RCC 7860 (cell line): ENCODE measurements at places on chromosomes 6 and 20.

GRCh38 chr20:17625246-17626051, 55.6 kb downstream of the DSTN start:
- DNase-seq, result no peak

- no peak for DNase-seq
Observed at GRCh38 chr20:62358171-62359042, 8.7 kb downstream of the LAMA5 start.

DNA sequence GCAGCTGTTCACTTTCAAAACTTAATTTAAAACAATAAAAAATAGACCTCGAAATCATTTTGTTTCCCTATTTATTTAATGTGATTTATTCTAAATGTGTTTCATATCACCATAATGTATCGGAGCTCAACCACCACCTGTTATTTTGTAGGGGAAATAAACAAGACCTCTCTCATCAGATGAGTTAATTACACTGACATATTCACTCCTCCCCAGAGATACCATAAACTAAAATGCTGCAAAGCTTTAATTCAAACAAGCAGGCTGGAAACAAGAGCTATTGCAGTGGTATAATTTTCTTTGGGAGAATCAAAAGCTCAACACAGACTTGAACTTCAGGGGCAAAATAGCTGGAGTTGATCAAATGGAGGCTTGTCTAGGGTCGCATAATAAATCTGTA, 303.5 kb upstream of the TSHZ2 start:
- no peak for DNase-seq

GRCh38 chr20:17226410-17227218, at the start of gene PCSK2:
TSS of gene PCSK2 (plus strand) at chr20:17227040. CDS start at chr20:17227306, 266 bp downstream.
- DNase-seq, result no peak

- DNase-seq, result peak; percentile 76
Observed at GRCh38 chr6:145483191-145483996, 251.9 kb downstream of the EPM2A start.

- no peak for DNase-seq
Observed at GRCh38 chr6:21085643-21086042, 507.9 kb upstream of the SOX4 start.

- no peak for DNase-seq
Observed at GRCh38 chr6:87763276-87763675, 61.2 kb upstream of the AKIRIN2 start.

GRCh38 chr6:148223424-148223842, 119.2 kb upstream of the SASH1 start:
- peak; percentile 49 for DNase-seq

DNA sequence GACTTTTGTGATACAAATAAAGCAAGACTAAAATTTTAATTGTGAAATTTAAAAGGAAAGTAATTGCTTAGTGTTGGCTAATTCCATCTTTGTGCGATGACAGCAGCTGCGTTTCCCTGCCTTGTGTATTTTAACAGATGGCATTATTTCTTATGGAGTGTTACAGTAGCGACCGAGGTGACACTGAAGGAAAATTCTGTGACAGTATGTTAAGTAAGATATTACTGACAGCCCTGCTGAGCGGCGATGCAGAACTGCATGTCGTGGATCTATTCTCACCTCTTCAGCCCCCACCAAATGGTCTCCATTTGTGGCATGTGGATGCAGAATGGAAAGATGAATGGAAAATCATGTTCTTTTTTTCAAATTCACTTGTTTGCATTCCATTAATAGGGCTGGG, 289.4 kb downstream of the RNF144B start:
- no peak for DNase-seq

GRCh38 chr6:148309301-148309700, 33.3 kb upstream of the SASH1 start:
- DNase-seq, result no peak

- peak; percentile 51 for DNase-seq
Observed at GRCh38 chr6:42742116-42742894, 3.6 kb downstream of the TBCC start.

GRCh38 chr6:168280899-168281245, 38.7 kb downstream of the DACT2 start:
- DNase-seq, result no peak

DNA sequence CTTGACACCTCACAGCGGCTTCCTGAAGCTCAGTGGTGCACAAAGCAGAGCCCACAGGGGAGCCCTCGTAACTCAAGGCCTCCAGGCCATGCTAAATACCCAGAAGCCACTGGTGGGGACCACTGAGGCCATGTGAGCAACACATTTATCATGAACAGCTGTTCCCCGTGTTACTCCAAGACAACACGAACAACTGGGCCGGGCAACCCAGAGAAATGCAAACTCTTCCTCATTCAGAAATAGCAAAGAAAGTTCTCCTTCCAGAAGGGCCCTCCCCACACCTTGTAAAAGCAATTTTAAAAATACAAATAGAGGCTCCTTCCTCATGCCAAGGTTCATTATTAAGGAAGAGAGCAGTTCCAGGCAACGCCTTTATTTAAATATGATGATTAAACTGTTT, 36.3 kb upstream of the SLCO4A1 start:
- DNase-seq, result no peak

DNA sequence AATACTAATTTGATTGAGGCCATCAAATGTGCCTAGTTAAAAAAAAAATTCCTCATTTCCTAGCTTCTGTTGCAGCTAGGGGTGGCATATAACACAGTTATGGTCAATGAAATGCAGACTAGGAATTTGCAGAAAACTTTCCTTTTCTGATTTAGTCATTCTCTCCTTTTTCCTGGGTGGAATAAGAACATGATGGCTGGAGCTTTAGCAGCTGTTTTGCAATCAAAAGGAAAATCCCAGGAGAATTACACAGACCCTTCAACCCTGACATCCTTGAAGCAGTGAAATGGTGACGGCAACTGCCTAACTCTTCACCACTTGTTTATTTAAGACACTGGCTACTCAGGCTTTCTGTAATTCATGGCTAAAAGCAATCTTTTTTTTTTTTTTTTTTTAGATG, 23.1 kb upstream of the RIMS4 start:
- DNase-seq, result no peak

DNA sequence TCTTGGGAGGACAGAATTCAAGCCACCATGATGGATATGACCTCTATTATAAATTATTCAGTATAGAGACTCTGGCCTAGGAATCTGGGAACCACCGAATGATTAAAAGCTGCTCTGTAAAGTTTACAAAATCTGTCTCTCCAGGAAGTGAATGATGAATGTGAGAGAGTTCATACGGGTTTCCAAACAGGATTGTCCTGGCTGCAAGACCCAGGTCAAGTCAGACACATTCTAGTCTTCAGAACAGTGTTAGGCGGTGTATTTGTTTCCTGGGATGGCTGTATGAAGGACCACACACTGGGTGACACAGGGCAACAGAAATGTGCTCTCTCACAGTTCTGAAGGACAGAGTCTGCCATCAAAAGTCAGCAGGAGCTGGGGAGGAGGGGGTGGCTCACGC, 222.4 kb downstream of the ZNF217 start:
- no peak for DNase-seq

DNA sequence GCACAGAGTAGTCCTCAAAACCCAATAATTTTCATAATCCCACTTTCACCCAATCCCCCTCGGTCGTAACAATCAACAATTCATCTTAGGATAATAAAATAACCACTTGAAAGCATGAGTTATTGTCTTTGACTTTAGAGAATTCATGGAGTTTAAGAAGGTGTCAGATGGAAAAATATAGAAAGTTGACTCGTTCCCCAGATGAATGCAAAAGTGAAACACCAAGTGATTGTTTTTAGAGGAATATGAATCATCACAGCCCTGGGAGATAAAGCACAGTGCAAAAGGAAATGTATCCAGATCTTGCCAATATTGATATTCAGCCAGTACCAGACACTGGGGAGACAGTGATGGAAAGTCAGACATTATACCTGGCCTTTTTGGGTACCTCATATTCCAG, 860.5 kb downstream of the DHX35 start:
- peak; percentile 31 for DNase-seq

DNA sequence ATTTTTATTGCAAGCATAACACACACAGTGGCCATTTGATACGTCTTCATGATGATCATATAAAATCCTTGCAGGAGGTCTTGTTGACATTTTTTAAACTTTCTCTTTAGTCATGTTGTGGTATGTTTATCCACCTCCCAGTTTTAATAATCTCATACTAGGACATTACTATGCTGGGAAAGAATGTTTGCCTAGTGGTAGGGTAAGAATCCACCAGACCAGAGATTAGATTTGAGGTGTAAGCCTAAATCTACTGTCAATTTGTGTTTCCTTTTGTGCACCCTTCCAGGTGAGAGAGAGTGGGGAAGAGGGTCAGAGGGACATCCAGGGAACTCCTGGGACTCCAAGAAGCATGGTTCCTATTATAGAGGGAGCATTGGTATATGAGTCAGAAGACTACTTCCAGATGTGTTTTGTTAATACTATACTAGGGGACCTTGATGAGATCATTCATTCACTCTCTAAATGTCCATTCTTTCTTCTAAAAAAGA, 298.3 kb upstream of the SASH1 start:
- no peak for DNase-seq

- no peak for DNase-seq
Observed at GRCh38 chr6:48315051-48315719, 204.2 kb upstream of the PTCHD4 start.

- no peak for DNase-seq
Observed at GRCh38 chr20:2820084-2820895, 4.1 kb downstream of the TMEM239 start.

- peak; percentile 20 for DNase-seq
Observed at GRCh38 chr20:31476643-31477215, 1.6 kb downstream of the REM1 start.

GRCh38 chr20:60104993-60105803, 147.0 kb downstream of the CDH26 start:
- peak; percentile 35 for DNase-seq

GRCh38 chr6:6003621-6004366, 2.9 kb downstream of the NRN1 start:
- DNase-seq, result no peak

DNA sequence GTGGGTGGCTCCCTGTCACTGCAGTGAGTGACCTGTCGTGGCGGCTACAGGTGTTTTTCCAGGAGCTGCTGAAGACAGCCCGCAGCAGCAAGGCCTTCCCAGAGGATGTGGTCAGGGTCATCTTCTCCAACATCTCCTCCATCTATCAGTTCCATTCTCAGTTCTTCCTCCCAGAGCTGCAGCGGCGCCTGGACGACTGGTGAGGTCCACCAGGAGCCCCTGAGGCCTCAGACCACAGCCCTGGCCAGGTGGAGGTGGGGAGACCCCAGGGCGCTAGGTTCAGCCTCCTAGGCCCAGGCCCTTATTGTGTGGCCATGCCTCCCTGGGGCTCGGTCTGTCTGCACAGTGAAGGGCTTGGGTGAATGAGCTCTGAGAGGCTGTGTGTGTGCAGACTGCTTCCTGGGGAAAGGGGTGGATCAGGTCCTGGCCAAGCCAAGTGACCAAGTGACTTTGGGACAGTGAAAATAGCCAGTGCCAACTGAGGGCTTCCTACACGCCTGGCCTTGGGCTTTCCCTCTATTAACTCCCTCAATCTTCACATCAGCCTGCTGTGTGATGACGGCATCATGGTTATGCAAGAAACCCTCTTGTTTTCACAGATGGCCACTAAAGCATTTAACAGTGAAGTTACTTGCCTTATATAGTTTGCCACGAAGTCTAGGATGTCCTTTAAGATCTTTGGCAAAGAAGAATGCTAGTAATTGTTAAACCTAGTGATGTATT, 6.4 kb downstream of the FGD2 start:
- DNase-seq, result no peak

DNA sequence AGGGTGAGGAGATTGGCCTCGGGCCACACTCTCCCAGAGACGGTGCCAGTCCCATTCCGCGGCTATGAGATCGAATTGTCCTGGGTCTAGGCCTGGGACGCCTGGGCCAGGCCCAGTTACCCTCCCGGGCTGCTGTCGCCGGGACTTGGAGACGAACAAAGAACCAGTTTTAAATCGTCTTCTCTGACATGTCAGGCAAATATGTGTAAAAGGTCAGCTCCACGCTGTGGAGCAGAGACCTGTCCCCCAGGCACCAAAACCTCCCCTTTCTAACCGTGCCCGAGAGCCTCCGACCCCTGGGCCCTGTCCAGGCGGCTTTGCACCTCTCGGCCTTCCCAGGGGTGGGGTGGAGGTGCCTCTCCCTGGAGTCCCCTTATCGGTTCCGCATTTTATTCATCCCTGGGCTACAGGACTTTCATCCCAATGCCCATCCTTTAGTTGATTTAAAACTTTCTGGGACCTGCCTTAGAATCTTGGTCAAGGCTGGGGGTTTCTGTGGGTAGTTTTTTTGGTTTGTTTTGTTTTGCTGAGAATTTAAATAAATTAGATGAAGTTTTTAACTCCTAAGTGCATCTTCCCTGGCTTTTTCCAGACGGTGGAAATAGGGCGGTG, 5.8 kb upstream of the TFAP2A start:
- DNase-seq, result no peak

DNA sequence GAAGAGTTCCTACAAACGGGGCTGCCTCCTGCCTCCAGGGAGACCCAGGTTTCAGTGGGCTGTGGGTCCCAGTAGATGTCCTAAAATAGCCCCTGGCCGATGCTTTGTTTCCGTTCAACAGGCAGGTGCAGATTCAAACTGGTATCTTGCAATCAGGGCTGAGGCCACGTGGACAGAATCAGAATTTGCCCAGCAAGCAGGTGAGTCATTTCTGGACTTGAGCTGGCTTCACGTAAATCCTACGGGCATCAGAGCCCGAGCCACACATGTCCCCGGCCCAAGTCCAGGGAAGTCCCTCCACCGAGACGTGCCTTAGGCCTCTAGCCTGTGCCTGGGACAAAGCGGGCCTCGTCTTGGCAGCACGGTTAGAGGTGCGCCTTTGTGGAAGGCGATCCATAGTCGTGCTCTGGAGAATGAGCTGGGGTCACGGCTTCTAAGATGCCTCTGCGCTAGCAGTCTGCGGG, 101.6 kb upstream of the FRMD1 start:
- no peak for DNase-seq

GRCh38 chr6:47785182-47785581, 3.4 kb downstream of the OPN5 start:
- DNase-seq, result no peak

DNA sequence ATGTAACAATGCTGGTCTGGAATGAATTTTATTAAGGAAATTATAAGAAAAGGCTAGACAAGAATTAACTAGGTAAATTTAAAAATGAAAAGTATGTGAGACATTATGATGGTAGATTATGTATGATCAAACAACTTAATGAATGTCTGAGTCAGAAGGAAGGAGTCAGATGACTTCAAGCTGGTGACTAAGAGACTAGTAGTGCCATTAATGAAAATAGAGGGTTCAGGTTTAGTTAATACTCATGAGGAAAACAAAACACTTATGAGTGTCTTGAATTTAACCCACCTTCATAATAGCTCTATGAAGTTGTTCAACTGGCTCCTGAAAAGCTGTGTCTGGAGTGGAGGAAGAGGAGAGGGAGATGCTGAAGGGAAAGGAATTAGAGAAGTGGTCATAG, 256.3 kb downstream of the ADGRB3 start:
- no peak for DNase-seq
